ENCODE measurements at places on chromosomes 2 and 18. TPM values are rescaled to one million over a fixed set of nuclear protein-coding genes. Genes with fewer than 3 reads are reported as not detected.

Gene SP100
- total RNA-seq = 82.0 TPM

Gene LRATD1
- 5.7 TPM for total RNA-seq

Gene CYP26B1
- 18.6 TPM for total RNA-seq

Gene HMSD
- total RNA-seq = not detected

Gene TEKT4
- total RNA-seq = not detected

All from ascending aorta (tissue), 2 donors.